ENCODE measurements at places on chromosomes 5 and 9. TPM values are rescaled to one million over a fixed set of nuclear protein-coding genes. Genes with fewer than 3 reads are reported as not detected.

The NME5 gene
- not detected for total RNA-seq

DNA sequence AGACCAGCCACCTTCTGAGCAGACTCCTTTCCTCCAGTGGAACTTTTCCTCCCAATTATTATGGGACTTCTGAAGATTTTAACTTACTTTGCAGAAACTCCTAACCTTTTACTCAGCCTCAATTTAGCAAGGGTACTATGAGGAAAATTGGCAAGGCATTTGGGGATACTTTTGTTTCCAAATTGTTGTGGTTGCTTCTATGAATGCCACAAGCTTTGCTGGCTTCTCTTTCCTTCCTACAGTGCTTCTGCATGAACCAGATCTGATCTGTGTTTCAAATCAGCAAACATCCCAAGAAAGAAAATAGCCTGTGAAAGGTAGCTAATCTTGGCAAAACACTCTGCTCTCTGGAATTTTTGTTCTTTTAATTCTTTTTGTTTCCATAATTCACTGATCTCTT is 57.3 kb upstream of the TAF11L2 start:
- DNase-seq: no peak

- no peak for DNase-seq
Measured at GRCh38 chr9:6123416-6123815, 92.2 kb upstream of the IL33 start.

The CD72 gene
- 11.1 TPM for total RNA-seq

DNA sequence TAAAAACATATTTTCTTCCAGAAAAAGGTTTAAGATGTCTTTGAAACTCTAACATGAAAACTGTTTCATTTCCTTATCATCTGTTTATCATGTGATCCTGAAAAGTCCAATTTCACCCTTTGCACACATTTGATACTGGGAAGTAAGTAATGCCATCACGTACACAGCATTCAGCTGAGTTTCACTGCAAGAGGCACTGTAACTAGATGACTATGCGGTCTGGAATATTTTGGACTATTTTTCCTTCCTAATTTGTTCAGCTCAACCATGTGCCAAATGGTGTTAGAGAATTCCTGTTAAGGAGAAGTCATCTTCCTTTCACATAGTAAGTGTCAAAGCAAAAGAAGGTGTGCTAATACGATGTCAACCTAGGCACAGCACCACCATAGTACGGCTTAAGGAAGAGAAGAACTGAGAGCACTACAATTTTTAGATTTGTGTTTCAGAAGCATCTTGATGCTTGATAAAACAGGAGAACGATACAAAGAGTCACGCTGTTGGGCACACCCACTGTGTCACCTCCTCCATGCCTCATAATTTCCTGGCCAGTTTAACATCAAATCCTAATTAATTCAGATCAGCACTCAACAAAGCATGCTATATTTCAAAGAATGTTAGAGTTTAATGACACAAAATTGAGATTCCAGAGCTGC is 77.5 kb downstream of the GNAQ start:
- DNase-seq: no peak

DNA sequence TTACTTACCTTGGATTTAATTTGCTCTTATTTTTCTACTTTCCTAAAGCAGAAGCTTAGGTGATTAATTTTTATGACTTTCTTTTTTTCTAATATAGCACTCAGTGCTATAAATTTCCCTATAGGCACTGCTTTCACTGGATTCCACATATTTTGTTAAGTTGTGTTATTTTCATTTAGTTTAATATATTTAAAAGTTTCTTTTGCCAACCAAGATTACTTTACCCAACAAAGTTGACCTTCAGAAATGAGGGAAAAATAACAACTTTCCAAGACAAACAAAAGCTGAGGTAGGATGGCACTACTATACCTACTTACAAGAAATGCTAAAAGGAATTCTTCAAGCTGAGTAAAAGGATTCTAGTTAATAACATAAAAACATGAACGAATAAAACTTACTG is 8.8 kb upstream of the IFNB1 start:
- no peak for DNase-seq

DNA sequence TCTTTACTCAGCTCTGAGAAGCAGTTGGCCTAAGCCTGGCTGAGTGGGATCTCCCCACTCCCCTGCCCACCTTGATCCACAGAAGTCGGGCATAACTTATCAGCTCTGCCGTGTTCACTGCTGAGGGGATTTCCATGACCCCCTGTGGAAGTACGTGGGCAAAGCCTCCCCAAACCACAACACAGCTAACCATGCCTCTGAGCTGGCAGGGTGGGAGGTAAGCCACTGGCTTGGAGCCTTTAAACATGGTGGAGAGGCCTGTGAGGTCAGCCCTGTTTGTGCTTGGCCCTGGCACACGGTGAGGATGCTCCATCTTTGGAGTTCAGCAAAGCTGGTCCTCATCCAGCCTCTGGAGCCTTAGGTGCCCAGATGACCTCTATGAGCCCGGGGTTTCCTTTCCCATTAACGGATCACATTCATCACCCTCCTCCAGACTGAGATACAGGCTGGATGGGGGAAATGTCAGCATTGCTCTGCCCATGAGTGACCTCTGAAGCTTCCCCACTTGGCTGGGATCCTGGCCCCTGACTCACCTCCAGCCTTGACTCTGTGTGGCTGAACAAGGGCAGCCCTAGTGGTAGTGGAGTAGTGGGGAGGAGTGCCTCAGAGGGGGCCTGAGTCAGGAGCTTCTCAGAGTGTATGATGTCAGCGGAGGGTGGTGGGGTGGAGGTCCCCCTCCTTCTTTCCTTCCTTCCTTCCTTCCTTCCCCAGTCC is 6.2 kb downstream of the PDLIM4 start:
- DNase-seq: no peak

GRCh38 chr9:110048976-110049698 is 158.8 kb downstream of the C9orf152 start:
- DNase-seq: peak; percentile 24

The ENTPD2 gene
- 0.27 TPM for total RNA-seq

The PIP5KL1 gene
- 4.0 TPM for total RNA-seq

- DNase-seq: no peak
Measured at GRCh38 chr9:124254261-124254682, 3.5 kb upstream of the NEK6 start.

GRCh38 chr9:78575771-78576170 is 278.8 kb downstream of the PSAT1 start:
- DNase-seq: no peak

GRCh38 chr9:104991144-104991953 is 63.4 kb upstream of the ABCA1 start:
- peak; percentile 88 for DNase-seq

- DNase-seq: no peak
Measured at GRCh38 chr5:5330728-5331452, 91.6 kb upstream of the ICE1 start.

GRCh38 chr9:9846557-9846956 is 766.2 kb downstream of the PTPRD start:
- DNase-seq: no peak

Data from activated naive CD4-positive, alpha-beta T cell treated with anti-CD3 and anti-CD28 coated beads, Interleukin-2, amount 50 U/mL, for 72 hours (primary cell).